ENCODE measurements at places on chromosomes 2 and 18.

GRCh38 chr2:84388133-84388532, 70.9 kb downstream of the SUCLG1 start:
- DNase-seq = no peak

GRCh38 chr18:22391407-22392345, 26.0 kb downstream of the CTAGE1 start:
- no peak for DNase-seq

- DNase-seq = no peak
Measured at GRCh38 chr2:98857001-98857400, 79.0 kb downstream of the CRACDL start.

GRCh38 chr18:3120356-3120755, 99.4 kb downstream of the MYOM1 start:
- DNase-seq = no peak

GRCh38 chr18:49911427-49911826, 98.1 kb upstream of the ACAA2 start:
- DNase-seq = no peak

DNA sequence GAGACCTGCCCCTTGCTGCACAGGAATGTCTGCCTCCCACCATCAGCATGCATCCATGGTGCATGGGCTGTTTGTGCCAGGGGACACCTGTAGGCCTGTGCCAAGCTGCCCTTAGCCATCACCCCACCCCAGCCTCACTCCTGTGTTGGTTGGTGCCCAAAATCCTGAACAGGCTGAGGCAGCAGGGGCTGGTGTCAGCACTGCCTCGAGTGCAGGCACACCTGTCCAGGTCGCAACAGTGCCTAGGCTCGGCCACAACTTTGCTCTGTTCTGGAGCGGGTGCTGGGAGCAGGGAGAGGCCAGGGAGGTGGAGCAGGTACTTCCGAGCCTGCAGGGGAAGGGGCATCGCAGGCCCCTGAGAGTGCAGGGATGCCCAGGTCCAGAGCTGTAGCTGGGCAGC, 69.1 kb downstream of the SRBD1 start:
- no peak for DNase-seq

DNA sequence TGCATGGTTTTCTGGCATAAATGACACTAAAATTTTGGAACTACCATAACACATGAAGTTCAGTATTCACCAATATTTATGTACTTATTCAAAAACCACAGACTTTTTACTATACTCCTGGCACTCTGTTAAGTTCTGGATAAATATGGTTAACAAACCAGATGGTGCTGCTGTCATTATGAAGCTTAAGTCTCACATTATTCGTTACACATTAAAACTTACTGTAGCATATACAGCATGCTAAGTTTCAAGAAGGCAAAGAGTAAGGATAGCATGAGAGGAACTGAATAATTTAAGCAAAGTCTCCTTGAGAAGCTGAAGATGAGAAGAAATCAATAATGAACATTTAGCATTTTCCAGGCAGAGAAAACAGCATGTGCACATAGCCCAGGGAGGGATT, 929.5 kb downstream of the NRXN1 start:
- no peak for DNase-seq

DNA sequence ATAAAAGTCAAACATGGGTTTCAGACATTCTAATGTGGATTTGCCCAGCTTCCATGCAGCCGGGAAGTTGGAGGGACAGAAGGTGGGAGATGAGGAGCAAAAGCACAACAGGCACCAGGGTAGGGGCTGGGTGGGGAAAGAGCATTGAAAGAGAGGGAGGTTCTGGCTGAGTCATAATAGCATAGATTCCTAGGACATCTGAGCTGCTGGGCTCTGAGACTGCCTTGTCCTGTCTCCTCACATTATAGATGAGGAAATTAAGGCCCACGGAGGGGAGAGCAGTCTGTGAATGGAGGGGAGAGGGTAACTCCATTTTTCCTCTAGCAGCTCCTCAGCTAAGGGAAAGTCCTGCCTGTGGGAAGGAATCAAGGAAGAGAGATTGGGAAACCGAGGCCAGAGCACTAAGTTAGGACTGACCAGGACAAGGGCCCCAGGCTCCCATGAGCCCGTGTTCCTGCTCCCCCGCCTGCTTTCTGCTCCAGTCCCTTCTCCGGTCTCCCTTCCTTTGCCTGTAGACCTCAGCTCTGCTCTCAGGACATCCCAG, 26.2 kb downstream of the SH2D6 start:
- no peak for DNase-seq

- DNase-seq = no peak
Measured at GRCh38 chr2:54107903-54108615, 7.4 kb upstream of the ACYP2 start.

DNA sequence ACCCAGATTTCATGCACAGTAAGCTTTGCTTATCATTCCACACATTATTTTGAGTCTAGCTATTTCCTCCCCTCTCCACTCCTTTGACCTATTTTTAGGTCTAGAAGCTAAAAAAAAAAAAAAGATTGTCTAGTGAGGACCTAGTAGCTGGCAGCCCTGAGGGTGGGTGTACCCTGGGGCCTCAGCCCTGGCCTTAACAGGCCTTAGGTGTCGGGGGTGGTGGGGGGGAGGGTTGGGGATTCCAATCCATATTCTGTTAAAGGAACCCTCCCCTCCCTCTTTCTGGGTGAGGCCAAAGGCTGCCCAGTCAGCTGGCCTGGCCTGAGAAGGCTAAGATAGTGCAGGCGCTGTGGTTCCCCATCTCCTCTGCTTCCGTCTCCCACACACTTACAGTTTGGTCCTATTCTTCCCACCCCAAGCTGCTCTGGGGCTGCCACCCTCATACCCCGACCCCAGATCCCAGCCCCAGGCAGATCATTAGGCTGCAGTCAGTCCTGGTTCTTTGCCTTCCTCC, 65.5 kb upstream of the HK2 start:
- no peak for DNase-seq

DNA sequence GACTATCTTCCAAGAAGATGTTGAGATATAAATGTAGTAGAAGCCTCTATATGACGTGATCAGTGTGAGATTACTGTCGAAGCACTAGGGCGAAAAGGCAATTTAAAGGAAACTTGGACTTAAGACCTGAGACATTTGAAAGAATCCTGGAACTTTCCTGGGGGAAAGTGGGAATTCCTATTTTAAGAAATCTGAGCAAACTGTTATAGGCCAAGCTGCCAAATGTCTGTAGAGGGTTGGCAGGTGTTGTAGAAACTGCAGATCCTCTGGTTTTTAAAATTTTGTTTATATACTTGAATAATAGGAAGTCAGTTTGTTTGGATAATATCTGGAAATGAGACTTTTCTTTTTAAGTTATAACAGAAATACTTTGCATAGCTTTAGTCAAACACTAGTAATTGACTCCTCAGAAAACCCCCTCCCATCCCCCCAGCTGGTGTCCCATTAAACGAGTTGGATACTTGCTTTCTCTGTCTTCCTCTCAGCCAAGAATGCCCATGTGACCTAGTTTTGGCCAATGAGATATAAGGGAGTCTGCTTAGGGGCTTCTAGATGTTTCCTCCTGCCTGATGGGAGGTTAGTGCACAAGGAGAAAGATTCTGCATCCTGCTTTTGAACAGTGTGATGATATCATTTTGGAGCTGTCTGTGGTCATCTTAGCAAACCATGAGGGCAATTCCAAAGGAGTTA, 61.2 kb downstream of the MOGAT1 start:
- DNase-seq = no peak

DNA sequence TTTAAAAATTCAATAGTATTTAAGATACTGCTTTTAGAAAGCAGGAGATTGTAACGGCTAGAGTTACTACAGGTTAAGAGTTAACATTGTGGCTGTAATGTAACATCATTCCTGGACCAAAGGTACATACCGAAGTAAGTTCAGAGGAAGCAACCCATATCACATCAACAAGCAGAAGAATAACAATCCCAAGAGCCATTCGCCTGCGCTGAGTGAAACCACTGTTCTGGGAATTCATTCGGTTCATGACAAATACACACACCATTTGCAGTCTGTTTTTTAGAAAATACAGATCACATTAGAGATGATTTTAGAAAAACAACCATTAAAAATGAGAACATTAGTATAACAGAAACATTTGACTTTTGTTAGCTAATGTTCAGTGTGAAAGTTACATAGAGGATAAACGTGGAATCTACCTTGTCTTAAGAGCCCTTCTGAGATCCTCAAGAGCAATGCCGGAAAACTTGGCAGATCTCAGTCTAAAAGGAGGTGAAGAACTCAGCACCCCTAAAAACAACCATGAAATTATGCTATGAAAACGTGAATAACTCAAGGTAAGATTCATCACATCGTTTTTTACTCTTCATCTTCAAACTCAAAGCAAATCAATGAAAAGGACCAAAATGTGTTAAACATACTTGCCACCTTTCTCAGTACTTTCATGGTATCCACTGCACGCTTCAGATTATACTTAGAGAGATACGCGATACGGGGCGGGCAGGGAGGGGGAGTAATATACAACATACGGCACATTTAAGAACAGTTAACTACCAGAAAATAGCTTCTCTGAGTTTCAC, 1.2 kb downstream of the SLC35F5 start:
- DNase-seq = no peak

DNA sequence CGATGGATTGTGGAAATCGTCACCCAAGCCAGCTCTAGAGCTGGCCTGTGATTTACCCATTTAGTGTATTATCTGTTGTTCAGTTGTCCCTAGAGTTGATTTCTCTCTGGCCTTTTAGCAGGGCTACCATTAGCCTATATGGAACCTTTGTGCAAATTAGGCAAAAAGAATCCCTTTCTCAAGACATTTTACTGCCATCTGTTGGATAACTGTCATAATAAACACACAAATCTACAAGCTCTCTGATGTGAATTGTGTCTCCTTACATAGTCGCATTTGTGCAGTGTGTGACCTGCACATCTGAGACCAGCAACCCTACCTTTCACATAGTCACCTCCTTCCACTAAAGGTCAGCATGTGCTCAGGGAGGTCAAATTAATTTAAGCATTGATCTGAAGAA, 34.0 kb downstream of the LOXHD1 start:
- DNase-seq = no peak

DNA sequence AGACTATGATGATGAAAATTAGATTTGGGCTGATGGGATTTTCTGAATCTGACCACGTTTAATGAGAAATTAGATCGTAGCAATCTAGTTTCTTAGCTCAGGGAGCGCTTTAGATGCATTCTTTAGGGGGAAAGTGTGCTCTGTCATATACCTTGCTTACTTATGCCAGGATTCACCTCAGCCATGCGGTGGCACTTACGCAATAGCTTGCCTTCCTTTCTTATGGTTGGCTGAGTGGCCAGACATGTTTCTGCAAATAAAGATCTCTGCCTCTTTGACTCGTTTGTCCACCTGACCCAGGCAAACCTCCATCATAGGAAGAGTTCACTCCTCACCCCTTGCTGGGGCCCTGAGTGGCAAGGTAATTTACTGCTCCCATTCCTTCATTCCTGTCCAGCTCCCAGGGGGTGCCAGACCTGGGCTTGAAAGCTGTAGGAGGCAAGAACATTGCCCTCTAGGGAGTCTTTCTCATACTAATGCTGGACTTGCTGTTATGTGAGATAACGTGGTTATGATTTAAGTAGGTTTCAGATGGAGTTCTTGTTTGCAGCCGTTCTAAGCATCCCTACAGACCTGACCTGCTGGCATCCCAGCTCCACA, 57.1 kb downstream of the FBLN7 start:
- no peak for DNase-seq

DNA sequence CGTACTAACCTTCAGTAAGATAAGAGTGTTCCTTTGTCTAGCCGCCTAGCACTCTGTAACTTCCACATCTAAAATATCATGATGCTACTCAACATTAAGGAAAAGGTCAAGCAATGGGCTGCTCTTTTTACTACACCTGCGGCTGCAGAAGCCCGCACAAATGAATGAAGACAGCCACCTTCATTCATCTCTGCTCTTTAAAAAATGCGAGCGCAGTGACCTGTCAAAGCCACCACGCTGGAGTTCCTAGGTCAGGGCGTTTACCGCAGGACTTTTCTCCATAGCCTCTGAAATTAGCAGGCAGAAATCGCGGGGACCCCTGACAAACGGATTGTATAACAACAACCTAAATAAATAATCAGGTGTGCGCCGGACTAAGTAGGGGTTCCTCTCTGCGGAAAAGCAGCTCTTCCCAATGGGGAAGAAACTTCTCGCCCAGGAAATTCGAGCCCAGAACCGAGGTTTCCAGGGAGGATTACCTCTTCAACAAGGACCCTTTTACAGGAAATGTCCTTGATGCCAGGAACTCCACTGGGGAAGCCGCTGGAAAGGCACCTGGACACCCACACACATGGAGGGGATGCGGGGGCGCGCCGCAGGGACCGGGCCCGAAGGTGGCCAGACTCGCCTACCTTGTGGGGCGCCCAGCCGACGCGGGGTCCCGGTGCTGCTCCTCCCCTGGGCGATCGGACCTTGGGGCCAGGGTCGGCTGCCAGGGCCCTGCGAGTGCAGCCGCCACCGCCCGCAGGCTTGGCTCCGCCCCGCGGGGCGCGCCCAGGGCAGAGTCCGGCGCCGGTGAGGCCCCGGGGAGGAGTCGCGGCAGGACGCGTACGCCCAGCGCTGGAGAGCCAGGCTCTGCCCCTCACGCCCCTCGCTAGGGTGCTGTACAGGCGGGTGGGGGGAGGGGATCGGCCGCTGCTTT, at the start of gene CCDC68:
Gene CCDC68 (minus strand): TSS at position 758 of the 922 bp plus-strand sequence. CDS start 16,670 bp downstream, outside the sequence.
- DNase-seq = no peak

DNA sequence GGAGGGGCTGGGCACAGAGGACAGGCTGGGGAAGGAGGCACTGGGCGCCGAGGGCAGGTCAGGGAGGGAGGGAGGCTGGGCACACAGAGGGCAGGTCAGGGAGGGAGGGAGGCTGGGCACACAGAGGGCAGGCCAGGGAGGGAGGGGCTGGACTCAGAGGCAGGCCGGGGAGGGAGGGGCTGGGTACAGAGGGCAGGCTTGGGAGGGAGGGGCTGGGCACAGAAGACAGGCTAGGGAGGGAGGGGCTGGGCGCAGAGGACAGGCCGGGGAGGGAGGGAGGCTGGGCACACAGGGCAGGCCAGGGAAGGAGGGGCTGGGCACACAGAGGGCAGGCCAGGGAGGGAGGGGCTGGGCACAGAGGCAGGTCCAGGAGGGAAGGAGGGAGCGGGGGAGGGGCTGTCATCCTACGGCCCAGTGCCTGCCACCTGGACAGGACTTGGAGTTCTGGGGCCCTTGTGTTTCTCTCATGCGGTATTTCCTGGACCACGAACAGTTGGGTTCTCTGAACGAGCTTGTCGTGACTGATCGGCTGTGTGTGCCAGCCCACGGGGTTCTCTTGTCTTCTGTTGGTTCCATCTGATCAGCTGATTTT, 46.7 kb upstream of the KCNG2 start:
- no peak for DNase-seq

DNA sequence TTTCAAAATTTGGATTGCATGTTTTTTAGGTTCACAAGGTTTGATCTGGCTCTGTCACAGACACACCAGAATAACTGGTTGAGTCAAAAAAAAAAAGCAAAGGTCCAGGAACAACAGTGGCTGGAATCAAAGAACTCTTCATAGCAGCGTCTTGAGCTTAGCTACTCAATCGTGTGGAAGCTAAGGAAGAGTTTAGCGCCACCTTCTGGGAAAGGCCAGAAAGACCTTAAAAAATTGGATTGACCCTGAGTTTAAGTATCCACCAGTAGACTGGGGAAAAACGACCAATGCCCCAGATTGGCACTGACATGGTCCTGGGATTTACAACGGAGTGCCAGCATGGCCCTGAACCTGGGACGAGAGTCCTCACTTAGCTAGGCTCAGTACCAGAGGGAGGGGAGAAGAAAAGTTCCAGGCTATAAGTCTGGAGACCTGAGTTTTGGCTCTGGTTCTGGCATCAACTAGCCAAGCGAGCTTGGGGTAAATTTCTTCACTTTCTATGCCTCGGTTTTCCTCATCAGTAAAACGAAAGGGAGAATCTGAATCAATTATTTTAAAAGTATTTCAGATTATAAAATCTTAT, 71.1 kb upstream of the TFCP2L1 start:
- no peak for DNase-seq
